ENCODE measurements at places on chromosomes 16 and 17.

DNA sequence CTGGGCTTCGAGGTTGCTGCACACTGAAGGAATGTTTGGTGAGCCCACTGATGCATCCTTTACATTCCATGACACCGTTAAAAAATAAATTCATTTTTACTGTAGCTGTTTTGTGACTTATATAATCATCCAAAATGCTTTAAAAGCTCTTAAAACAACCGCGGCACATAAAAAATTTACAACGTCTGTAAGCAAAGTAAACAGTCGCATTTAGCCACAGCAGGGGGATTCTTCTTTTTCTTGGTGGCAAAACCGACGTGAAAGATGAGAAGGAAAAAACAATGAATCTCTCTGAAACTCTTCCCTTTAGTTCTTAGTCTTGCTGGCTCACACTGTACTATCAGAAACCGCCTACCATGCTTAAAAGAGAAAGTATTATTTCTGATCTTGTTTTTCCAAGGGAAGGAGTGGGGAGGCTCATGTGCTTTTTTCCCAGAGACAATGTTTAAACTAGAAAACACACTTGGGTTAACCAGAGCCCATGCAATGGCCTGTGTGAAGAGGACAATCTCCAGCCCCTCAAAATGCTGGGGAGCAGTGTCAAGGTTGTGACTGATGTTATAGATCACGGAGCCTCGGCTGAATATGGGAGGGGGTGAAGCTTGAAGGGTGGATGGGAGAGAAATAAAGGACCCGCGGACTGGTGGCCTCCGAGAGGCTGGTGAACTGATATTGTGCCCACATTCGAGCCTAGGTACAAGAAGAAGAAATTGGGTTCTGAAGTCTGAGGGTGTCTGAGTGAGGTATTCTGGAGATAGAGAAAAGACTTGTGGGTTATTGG lies 91.1 kb downstream of the IRF8 start:
- no peak for DNase-seq

DNA sequence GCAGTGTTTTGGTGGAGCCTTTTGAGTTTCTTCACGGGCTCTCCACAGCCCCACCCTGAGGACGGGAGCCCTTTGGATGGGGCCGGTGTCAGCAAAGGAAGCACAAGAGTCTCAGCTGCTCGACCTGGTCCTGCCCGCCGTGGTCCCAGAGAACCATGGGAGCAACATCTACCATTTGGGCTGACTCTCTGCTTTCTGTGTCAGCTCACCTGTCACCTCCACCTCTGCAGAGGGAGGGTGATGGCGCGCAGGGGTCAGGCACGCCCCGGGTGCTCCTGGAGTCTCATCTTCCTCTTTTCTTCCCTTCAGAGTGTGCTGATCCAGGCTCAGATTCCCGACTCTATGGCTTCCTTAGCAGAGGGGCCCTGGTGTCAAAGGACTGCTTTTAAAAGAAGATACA lies 171.7 kb downstream of the LAT start:
- no peak for DNase-seq

- peak; percentile 43 for DNase-seq
Measured at GRCh38 chr16:14586637-14587305, 43.3 kb downstream of the PARN start.

GRCh38 chr17:8467527-8467926 lies 31.8 kb downstream of the NDEL1 start:
- DNase-seq = no peak

DNA sequence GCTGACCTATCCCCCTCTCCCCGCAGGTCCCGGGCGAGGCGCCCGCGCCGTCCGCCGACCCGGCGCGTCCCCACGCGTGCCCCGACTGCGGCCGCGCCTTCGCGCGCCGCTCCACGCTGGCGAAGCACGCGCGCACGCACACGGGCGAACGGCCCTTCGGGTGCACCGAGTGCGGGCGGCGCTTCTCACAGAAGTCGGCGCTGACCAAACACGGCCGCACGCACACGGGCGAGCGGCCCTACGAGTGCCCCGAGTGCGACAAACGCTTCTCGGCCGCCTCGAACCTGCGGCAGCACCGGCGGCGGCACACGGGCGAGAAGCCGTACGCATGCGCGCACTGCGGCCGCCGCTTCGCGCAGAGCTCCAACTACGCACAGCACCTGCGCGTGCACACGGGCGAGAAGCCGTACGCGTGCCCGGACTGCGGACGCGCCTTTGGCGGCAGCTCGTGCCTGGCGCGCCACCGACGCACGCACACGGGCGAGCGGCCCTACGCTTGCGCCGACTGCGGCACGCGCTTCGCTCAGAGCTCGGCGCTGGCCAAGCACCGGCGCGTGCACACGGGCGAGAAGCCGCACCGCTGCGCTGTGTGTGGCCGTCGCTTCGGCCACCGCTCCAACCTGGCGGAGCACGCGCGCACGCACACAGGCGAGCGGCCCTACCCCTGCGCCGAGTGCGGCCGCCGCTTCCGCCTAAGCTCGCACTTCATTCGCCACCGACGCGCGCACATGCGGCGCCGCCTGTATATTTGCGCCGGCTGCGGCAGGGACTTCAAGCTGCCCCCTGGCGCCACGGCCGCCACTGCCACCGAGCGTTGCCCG lies 10.3 kb downstream of the ZNF771 start:
- peak; percentile 87 for DNase-seq

- DNase-seq = no peak
Measured at GRCh38 chr17:72901657-72902056, 190.8 kb downstream of the SLC39A11 start.

DNA sequence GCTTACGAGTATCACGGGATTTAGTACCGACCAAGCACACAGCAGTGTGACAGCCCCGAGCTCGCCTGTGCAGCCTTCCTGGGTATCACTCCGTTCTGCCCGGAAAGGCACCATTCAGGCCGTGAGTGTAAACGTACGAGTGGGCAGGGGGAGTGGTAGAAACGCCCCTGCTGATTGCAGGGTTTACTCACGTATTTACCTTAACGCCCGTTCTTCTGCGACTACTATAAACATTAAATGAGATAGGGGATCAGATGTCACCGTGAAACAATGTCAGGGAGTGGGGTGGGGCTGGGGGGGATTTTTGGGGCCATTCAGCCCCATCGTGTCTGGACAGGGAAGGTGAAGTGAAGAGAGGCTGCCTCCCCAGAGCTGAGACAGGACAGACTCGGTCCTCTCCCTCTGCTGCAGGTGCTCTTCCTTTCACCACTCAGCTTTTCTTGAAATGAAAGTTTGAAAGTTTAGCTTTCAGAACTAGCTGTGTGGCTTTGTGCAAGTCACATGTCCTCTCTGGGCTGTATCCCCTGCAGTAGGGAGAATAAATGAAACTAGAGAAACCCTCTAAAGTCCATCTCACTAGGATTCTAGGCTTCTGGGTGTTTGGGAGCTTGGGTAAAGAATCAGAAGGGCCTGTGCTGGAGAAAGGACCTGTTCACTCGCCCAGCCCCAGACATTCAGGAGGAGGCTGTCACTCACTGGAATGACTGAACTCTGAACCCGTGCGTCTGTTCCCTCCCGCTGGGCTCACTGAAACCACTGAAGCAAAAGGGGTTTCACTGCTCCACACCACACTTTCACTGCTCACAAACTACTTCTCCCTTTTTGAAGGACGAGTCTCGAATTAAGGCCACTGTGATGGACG lies 66.7 kb downstream of the RPA1 start:
- DNase-seq = no peak

- no peak for DNase-seq
Measured at GRCh38 chr16:85501900-85502299, 111.2 kb upstream of the GSE1 start.
